ENCODE measurements at places on chromosomes 2 and 18.

GRCh38 chr2:101153077-101153707 is 2.0 kb upstream of the TBC1D8 start:
- no peak for DNase-seq

GRCh38 chr2:29613792-29614266 is 307.6 kb downstream of the ALK start:
- DNase-seq: no peak

DNA sequence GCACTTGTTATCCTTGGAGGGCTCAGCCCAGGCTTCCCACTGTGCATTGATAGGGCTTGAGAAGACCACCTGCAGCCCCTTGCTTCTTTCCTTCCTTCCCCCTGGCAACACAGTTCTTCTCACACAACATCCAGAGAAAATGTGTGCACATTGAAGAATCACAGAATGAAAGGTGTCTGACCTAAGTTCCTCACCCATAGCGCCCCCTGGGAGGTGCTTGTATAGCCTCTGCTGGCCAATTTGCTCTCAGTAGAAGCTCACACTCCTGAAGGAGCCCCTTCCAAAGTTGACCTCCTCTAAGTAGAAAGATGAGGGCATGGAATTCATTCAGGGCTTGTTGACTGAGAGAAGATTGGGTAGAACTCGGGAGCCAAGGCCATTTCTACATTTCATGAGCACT is 758.4 kb upstream of the KLHL29 start:
- DNase-seq: no peak

GRCh38 chr2:2876331-2877221 is 501.0 kb downstream of the EIPR1 start:
- peak; percentile 92 for DNase-seq

DNA sequence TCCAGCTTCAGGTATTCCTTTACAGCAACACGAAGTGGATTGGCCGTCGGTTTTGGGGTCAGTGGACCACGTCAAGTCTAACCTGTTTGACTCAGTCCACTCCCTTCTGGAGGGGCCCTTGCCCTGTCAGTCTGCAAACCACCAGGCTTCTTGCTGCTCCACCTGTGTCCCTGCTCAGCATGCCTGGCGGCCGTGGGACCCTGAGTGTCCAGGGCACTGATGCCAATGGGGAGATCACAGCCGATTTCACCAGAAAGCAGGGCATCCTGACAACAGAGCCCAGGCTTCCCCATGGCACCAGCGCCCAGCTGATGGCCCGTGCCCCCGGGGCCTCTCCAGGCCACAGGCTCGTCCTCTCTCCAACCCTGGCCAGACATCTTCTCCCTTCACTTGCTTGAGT is 41.2 kb upstream of the HS6ST1 start:
- DNase-seq: no peak

GRCh38 chr2:134335601-134336000 is 81.7 kb downstream of the MGAT5 start:
- no peak for DNase-seq

DNA sequence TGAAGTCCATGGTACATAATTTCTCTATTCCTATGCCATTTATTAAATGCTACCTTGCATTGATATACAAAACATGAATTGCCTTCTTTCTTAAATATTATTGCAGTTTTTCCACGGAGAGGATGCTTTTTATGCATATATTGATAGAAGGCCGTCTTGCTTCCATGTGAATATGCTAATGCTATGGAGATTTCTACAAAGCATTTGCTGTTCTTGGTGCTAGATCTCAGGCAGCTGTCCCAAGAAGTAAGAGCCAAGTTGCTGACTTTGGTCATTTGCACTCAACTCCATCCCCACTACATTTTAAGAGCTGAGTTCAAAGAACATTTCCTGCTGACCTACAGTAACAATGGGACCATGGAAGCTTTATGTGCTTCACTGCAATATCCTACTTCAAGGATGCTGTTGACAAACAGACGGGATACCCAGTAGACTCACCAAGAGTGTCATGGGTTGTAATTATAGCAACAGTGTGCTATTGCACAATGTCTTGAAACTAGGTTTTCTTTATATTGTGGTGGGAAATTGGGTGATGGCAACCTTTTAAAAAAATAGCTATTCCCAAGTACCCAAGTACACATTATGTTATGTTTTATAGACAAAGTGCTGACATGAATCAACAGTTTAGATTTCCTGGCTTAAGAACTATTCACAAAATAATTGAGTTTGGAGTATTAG is 1172.4 kb upstream of the PIK3C3 start:
- DNase-seq: no peak

- no peak for DNase-seq
Observed at GRCh38 chr2:118014492-118014824, 588 bp upstream of the CCDC93 start.

GRCh38 chr2:9678544-9678943 is 47.7 kb upstream of the YWHAQ start:
- no peak for DNase-seq

DNA sequence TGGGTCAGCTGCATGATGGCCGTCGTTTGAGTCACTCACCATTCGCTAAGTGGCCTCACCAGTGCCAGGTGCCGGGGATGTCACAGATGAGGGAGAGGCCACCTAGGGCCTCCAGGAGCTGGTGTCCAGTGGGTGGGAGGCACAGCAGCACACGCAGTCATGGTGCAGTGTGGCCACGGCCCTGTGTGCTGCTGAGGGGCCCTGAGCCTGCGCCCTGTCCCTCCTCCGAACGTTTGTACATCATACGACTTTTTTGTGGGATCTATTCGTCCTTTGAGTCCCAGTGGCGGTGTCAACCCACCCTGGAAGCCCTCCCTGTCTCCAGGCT is 30.1 kb upstream of the ODC1 start:
- no peak for DNase-seq

DNA sequence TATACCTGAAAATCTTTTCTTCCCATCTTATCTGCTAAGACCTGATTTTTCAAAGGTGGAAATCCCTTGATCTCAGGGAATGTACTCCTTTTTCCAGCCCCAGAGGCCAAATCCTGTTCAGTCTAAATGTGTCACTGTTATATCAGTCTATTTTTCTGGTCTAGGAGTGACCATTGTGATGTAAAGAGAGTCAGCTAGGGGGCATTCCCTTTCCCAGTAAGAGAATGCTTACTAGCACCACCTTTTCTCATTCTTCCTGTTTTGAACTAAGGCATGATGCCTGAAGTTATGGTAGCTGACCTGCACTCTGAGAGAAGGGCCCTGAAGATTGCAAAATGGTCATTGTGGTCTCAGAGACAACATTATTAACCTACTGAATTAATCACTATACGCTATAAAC is 124.1 kb upstream of the XIRP2 start:
- no peak for DNase-seq

- DNase-seq: no peak
Observed at GRCh38 chr2:148971547-148971946, 67.0 kb upstream of the LYPD6B start.

- no peak for DNase-seq
Observed at GRCh38 chr18:67282796-67283195, 233.7 kb downstream of the DSEL start.

- no peak for DNase-seq
Observed at GRCh38 chr2:76391678-76392077, 681.0 kb upstream of the GCFC2 start.

- no peak for DNase-seq
Observed at GRCh38 chr2:59217360-59217759, 976.2 kb upstream of the FANCL start.

DNA sequence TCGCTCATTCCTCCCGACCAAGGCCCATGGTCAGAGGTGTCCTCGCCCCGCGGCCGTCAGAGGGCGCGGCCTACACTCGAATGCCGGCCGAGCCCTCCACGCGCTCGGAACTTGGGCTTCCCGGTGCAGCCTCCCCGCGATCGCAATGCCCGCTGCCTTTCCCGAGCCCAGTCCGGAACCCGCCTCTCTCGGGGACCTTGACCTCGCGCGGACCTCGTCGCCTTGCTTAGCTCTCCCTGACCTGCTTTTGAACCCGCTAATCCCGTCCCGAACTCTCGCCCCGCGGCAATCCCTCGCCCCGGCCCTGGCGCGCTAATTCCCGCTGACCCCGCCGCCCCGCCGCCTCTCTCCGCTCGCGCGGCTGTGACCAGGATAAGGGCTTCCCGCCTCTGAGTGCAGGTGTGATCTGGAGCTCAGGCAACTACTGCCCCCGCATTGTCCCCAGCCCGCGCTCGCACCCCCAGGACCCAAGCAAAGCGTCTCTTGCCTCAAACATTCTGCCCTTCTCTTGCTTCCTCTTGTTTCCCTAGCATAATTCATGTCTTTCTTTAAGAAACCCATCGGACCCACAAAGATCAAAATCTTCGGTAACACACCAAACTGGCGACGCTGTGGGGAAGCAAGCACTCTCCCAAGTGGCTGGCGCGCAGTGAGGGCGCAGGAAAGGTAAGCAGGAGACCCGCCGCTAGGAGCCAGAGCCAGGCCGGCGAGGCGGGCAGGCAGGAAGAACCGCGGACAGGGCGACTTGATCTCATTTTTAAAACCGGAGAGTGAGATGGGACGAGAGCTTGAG is 46.6 kb upstream of the ATP6V1B1 start:
- no peak for DNase-seq

DNA sequence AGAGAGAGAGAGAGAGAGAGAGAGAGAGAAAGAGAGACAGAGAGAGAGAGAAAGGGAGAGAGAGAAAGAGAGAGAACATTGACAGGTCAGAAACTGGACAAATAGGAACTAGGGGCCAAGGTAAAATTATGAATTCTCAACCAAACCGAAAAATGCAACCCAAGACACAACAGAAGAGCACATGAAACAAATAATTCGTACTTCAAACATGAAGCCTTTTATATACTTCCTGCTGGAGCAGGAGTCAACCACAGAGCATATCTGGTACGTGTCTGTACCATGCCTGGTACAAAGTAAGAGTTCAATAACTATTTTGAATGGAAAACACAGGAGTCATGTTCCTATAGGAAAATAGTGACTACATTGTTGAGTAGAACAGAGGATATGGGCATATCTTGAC is 6.5 kb upstream of the VPS54 start:
- DNase-seq: no peak

DNA sequence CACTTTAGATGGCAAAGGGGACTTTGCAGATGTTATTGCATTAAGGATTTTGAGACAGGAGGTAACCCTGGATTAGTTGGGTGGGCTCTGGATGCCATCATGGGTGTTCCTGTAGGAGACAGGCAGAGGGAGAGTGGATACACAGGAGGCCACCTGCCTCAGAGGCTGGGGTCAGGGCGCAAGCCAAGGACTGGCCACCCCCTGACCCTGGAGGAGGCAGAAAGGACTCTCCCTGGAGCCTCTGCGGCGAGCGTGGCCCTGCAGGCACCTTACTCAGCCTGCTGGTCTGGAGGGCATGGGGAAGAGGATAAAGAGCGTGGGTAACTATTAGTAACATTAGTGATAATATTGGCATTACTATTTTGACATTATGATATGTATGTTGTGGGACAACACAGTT is 21.6 kb upstream of the OTOS start:
- no peak for DNase-seq

DNA sequence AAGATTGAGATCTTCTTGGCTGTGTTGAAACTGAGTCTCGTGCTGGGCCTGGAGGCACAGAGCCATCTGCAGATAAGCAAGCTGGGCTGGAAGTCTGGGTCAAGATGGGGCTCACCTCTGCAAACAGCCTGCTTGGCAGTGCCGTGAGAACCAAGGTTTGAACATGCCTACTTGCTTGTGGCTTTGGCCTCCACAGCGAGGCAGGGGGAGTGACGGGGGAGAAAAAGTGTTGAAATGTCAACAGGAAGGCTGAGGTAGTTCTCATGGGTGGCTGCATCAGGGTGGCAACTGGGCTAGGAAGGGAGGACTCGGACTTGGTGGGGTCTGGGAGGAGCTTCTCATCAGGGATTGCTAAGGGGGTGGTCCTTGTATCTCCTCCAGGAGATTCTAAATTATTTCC is 99.7 kb downstream of the THNSL2 start:
- no peak for DNase-seq
